ENCODE measurements at places on chromosomes 16 and 17.

- no peak for DNase-seq
Measured at GRCh38 chr16:71873199-71873598, 10.8 kb downstream of the ZNF821 start.

- no peak for DNase-seq
Measured at GRCh38 chr17:37847811-37848331, 76.3 kb upstream of the TBC1D3K start.

DNA sequence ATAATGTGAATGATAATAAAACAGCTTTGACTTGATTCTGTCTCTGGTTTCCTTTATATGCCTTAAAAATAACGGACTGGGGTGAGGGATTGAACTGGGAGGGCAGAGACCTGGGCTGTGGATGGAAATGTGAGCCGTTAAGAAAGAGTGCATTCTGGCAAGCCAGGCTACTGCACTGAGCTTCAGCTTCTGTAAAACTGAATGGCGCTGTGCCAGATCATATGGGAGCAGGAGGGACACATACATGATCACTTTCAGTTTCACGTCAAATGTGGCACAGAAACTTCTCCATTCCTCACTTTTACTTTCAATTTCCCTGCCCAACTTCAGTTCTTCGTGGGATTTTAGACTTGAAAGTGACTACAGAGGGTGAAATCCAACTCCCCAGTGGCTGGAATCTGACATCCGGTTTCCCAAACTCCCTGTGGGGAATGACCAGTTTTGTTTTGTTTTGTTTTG, 1.1 kb downstream of the MT2A start:
- no peak for DNase-seq

- DNase-seq, result no peak
Measured at GRCh38 chr16:50419116-50419515, 50.3 kb upstream of the BRD7 start.

- peak; percentile 65 for DNase-seq
Measured at GRCh38 chr17:56593646-56594319, at the start of gene NOG. TSS of gene NOG (plus strand) at chr17:56593699. CDS start at chr17:56594224, 525 bp downstream.

DNA sequence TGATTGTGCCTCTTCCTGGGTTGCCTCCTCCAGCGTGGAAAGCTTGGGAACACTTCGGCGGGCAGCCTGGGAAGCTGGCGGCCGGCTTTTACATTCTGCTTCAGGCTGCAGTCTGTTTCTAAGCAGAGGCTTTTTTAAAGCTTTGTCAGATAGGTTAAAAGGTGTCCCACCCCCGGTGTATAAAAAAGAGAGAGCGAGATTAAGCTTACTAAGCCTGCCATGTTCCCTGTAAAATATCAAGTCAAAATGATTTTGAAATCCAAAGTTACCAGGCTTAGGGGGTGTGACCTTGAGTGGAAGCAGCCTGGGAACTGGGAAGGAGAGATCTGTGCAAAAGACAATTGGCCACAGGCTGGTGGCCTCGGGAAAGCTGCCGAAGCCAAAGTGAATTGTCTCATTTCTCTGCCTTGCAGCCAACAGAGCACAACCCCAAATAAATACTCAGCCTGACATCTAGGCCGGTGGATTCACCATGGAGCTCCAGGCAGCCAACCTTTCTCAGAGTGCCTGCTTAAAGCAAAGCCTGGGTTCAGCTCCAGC, 254.5 kb downstream of the FTO start:
- DNase-seq, result no peak

DNA sequence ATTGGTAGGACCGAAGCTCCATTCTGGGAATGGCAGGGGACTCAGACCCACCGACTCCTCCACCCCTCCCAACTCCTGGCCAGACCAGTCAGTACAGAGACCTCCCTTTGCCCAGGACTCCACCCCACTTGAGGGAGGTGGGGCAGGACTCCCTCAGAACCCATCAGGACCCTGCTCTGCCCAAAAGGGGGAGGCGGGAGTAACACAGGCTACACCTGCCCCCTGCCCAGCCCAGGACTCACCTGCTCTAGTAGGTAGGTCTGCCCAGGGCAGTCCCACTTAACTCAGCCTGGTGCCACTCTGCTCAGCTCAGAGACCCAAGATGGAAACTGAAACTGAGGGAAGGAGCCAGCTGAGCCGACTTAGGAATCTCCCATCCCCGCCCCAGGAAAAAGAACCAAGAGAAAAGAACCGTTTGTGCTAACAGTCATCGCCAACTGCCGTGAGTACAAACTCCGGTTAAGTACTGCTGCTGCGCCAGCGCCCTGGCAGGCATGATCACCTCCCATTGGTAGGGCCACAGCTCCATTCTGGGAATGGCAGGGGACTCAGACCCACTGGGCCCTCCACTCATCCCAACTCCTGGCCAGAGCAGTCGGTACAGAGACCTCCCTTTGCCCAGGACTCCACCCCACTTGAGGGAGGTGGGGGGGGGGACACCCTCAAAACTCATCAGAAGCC, 503 bp downstream of the DHX58 start:
- DNase-seq, result peak; percentile 60

GRCh38 chr16:77376358-77376757, 58.5 kb downstream of the ADAMTS18 start:
- no peak for DNase-seq

DNA sequence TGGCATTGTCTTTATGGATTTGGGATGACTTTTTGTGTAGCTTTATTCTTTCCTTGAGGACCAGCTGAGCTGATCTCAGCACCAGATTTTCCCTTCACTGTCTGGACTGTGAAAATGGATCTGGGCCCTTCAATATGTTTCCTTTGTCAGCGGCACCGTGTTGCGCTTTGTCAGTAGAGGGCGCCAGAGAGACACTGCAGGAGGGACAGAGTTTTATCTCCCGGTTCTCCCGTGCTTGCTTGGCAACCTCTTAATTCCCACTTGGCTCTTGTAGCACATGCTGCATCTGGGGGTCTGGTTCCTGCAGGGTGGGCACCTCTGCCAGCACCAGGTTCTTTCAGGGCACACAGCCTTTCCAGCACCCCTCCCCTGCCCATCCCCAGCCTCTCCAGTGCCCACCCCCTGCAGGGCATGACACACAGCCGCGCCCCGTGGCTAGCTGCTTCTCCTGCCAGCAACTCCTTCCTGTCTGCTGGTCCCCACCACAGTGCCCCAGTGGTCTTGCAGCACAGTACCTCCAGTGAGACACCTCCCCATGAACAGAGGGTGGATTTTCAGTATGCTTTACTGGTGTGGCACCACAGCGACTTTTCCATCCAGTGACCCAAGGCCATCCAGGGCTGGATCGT, 19.6 kb downstream of the OR1D5 start:
- DNase-seq, result no peak

DNA sequence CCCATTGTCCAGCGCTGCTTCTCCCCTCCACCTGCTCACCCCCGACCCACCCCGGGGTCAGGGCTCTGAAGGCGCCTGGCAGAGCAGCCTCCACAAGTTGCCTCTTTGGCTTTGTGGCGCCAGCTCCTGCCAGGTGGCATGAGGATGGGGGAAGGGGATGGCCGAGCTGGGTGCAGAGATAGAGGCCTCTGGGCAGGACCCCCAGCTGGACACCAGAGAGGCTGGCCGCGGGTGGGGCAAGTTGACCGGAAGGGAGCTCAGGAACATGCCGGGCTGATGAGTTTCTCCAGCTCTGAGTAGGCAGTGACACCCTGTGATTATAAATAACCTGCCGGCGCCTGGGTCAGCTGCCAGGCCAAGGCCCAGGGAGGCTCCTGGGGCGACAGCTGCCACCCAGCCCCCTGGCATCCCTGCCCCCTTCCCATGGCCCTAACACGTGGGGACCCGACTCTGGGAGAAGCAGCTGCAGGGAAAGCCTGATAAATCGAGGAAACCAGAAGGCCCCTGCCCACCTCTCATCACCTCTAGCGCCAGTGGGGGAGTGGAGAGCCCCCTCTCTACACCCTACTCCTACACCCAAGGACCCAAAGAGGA, 729 bp downstream of the P2RX5 start:
- DNase-seq, result no peak

DNA sequence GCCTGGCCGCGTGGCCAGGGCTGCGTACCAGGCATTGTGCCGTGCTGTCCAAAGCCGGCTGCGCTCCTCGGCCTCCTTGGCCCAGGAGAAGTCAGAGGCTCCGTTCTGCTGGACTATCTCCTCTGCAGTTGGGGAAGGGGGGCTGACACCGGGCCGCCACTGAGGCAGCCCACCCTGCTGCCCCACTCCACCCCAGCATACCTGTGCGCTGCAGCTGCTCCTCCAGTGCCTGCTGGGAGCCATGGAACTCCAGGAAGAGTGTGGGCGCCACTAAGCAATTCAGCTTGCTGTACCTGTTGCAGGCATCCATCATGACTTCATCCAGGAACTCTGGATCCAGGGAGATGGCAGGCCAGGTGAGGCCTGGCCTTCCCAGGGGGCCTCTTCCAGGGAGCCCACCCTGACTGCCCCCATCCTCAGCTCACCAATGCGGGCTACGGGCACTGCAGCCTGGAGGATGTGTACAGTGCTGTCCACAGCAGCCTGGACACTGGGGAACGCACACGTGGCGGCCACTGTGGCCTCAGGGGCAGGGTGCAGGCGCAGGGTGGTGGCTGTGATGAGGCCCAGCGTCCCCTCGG, 2.9 kb downstream of the LDHD start:
- no peak for DNase-seq

DNA sequence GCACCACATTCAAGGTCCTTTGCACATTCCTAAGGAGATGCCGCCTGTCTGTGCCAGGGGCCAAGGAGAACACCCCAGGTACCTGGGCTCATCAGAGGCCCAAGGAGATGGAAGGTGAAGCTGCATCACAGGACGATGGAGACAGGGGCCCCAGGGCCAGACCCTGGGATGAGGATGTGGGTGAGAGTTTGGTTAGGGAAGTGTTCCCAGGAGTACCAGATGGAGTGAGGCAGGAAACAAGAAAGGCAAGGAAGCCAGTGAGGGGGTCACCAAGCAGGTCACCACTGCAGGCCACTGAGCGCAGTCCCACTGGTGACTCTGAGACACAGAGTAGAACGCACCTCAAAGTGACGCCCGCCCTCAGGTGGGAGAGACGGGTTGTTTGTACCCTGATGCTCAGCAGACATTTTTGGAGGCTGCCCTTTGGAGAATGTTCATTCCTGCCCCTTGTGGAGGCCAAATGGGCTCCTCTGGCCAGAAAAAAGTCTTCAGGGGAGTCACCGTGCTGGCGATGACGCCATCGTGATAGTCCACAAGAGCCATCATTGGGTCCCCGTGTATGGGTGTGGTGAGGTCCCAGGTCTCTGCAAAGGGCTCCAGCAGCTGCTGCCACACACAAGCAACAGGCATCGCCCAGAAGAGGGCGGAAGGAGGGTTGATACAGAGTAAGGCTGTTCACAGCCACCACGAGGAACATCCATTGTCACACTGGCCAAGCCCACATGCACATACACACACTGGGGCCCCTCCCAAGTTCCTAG, 57.5 kb downstream of the BEAN1 start:
- no peak for DNase-seq

- no peak for DNase-seq
Measured at GRCh38 chr16:77057161-77057774, 133.7 kb upstream of the MON1B start.

DNA sequence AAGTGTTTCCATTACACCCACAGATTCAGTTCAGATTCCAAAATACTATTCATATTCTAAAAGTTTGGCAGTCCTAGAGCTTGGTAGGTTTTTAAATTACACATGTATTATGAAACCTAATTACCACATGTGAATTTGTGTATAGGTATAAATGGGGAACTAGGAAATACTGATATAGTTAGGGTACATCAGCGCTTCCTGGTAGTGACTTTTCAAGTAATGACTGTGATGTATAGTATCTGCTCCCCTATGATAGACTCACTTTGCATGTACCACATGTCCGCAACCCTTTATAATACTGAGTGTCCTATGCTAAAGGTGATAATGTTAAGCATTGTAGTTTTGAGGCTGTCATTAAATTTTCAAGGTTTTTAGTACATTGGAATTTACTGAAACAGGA, 22.9 kb downstream of the CDK12 start:
- DNase-seq, result no peak

GRCh38 chr16:57999366-57999970, 1.0 kb downstream of the ZNF319 start:
- DNase-seq, result no peak

GRCh38 chr16:49696414-49697101, 159.4 kb downstream of the ZNF423 start:
- no peak for DNase-seq

DNA sequence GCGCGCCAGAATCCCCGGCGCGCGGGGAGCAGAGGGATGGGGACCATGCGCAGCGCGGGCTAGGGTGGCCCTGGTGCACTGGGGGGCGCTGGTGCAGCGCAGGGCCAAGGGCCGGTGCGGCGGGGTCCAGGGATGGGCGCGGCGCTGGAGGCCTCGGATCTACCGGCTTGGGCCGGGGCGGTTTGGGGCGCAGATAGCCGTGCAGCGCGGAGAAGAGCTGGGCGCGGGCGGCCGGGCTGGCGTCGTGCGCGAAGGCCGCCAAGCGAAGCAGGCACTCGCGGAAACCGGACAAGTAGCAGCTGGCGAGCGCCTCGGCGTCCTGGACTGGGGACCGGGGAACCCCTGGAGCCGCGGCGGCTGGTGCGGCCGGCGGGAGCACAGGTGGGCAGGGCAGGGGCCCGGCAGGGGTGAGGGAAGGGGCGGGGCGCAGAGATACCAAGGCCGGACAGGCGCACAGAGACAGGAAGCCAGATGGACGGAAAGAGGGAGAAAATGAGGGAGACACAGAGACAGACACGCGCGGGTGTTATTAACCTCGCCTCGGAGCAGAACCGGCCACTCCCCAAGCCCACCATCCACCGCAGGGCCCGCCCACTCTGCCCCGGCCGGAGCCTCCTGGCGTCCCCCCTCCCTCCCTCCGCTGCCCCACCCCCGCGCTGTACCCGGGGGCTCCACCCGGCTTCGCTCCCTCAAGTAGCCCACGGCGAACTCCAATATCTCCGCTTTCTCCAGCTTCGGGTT, 2.1 kb downstream of the HES7 start:
- DNase-seq, result peak; percentile 61

- peak; percentile 77 for DNase-seq
Measured at GRCh38 chr17:31524926-31525800, 133.7 kb downstream of the RAB11FIP4 start.

DNA sequence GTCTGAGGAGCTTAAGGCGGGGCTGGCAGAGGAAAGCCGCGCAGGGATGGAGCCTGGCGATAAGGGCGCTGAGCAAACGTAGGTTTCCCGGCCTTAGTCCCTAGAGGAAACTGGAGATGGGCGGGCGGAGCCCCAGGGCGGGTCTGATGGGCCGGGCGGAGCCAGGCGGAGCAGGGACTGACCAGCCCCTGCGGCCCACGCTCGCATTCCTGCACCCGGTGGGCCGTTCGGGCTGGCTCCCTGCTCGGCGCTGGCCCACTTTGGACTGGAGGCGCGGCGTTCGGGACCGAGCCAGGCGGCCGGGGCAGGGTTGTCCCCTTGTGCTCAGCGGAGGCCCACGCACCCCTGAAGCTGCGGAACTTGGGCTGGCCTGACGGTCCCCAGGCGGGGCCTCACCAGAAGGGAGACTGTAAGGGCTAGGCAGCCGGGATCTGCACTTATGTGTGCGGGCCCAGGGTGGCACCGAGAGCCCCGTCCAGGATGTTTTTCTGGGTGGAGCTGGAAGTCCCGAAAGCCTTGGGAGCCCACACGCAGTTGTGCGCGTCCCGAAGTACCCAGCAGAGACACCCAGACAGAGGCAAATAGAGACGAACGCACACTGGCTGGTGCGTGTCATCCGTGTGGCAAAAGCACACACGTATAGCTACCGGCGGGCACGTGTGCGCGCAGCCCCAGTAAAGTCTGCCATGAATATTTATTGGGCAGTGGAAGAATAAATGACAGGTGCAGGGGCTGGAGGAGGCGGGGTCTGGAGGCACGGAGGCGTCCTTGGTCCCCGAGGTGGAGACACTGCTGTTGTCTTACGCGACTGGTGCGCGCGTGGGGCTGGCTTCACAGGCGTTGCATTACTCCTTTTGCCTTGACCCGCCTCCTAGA, 1.4 kb downstream of the PYDC1 start:
- peak; percentile 14 for DNase-seq

GRCh38 chr16:82715160-82715559, 88.4 kb downstream of the CDH13 start:
- no peak for DNase-seq

GRCh38 chr16:75340741-75341491, 89.5 kb upstream of the BCAR1 start:
- no peak for DNase-seq
